GM12865 (cell line): ENCODE measurements at places on chromosomes 7 and 10.

GRCh38 chr7:73822319-73823173 lies 8.2 kb upstream of the CLDN4 start:
- no peak for DNase-seq

- DNase-seq, result no peak
These were observed 772 bp upstream of the DDC start for GRCh38 chr7:50565977-50566376.

DNA sequence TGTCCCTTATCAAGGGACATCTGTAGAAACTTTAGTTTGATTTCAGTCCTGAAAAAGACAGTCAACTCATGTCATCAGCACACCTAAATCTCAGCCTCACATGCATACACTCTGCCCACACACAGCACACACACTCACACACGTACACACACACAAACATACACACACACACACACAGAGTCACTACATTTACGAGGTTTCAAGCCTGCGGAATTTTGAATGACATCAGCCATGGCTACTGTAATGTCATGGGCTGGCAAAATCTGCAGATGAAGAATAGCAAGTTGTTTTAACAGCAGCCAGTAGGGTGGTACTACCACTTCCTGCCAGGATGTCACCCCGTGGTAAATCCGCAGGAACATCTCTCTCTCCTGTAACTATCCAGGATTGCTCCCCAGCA lies 37.1 kb upstream of the EZH2 start:
- DNase-seq, result no peak

DNA sequence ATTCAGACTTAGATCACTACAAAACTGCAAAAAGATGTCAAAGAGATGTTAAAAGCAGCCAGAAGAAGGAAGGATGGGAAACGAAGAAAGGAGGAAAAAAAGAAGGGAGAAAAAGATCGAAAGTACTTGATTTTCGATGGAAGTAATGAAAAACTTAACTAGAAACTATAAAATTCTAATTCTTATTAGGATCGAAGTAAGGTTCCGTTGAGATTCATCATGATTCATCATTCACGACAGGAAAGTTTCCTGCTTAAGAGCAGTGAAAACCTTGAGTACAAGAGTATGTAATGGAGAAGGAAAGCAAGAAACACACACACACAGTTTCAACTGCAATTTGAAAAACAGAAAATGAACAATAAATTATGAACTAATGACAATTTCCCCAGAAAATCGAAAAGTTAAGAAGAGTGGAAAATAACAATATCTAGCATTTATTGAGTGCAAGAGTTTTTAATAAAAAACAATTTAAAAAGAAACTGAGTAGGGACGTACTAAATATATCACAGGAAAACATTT lies 1.1 kb upstream of the ING3 start:
- no peak for DNase-seq

GRCh38 chr10:131790021-131790420 lies 110.8 kb upstream of the PPP2R2D start:
- peak; percentile 17 for DNase-seq

DNA sequence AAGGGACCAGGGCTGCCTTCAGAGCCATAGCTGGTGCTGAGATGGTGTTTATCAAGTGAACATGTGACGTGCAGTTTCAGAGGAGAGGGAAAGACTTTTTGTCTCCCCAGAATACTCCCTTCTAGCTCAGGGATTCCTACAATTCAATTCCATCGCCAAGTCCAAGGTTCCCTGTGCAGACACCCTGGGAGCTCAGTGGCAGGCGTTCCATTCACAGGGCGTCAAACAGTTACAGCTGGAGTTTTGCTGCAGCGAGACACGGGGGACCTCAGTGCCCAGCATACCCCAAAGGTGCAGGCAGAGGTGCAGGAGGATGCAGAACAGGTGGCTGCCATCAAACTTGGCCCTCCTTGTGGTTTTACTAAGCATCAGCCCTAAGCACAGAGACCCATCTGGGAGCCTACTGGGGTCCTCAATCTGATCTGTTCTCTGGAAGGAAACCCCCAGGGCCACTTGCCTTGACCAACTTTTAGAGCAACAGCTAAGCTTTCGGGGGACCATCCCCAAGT lies 846 bp upstream of the CALML5 start:
- no peak for DNase-seq

DNA sequence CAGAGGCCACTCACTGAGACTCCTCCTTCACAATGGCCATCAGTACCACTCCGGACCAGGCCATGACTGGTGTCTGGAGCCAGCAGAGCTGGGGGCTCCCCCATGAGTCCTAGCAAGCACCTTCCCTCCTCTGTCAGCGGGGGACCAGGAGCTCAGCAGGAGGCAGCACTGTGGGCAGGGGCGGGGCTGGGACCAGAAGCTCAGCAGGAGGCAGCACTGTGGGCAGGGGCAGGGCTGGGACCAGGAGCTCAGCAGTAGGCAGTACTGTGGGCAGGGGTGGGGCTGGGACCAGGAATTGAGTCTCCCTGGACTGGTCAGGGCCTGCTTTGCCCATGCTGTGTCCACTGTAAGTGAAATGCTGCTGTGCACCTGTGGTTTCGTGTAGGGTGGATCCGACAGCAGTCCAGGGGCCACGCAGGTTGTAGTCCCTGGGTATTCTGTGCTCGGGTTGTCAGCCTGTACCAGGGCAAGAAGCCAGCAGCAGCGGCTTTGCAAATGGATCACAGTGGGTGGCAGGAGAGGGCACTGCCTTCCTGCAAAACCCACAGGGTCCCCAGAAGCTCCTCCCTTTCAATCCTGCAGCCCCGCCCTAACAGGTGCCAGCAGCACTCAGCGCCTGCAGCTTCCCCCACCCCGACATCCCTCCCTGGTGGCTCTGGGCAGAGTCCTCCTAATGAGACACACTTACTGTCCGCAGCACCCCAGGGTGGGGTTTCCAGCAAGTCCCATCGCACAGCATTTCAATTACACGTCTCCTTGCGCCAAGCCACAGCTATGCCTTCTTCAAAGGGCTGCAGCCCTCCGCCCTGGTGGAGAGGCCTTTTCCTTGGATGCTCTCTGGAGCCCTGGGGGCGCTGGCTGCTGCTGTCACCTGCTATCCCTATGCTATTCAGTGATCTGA lies 220.5 kb downstream of the TCERG1L start:
- DNase-seq, result no peak

DNA sequence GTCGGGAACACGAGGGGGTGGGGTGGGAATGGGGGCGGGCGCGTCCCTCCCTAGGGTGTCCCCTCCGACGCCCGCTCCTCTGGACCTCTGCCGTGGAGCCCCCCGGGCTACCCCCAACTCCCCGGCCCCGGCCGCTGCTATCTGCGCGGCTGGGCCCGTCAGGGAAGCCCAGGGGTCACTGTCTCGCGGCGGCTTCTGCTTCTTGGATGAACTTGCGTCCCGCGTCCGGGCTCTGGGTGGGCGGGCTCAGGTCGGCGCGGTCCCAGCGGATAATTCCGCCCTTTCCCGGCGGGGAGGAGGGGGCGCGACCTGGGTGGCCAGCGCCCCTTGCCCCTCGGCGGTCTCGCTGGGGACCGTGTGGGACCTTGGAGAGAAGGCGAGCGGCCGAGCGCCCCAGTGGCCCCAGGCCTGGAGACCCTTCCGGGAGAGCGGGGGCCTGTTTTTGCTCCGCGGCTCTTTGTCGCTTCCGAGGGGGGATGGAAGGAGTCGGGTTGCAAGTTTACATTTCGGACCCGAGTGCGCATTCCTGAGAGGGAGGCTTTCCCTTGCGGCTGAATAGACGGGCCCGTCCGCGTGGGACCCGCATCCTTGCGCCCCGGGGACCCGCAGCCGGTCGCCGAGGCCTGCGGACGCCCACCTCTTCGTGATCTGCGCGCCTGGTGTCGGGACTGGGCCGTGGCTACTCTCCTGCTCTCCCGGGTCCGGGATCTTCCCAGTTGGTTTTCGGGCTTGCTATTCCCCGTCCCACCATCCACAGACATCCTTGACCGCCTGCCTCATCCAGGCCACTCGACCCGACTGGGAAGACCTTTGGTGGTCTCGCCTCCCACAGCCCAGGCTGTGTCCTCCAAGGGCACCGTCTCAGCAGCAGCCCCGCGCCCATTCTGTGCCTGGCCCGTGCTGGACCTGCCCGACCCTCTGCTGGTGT lies 812 bp downstream of the DOCK1 start:
- DNase-seq, result no peak

DNA sequence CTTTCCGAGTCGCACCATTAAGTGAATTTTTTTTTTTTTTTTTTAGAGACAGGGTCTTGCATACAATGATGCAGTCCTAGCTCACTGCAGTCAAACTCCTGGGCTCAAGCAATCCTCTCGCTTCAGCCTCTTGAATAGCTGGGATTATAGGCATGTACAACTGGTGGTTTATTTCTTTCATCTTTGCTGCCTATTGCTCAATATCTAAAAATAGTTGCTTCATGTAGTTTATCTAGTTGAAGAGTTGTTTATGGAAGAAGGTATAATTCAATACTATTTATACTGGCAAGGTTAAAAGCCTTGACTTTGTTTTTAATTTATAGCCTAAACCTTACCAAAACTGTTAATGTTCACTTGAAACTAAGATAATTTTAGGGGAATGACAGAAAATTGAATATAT lies 66.9 kb downstream of the SEMA3D start:
- DNase-seq, result no peak

GRCh38 chr7:134779741-134780065 lies 269 bp downstream of the CALD1 start:
- no peak for DNase-seq

- DNase-seq, result peak; percentile 34
These were observed 253.4 kb downstream of the TRIL start for GRCh38 chr7:28704706-28705105.

DNA sequence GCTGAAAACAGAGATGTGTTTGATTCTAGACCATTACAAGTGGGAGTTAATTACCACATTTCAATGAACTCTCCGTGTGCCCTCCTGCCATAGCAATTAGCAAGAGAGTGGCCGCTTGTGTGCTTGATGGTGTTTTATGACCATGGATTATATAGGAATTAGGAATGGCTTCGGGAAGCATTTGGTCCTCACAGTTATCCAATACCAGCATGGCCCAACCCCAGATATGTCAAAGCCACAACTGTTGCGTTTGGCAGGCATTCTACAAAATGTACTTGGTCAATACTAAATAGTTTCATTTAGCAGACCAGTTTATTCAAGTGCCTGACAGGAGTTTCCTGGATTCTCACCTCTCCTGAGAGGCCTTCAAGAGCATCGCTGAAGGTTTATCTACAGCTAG lies 509.0 kb upstream of the GALNT17 start:
- no peak for DNase-seq

GRCh38 chr7:55078465-55079372 lies 59.9 kb downstream of the EGFR start:
- no peak for DNase-seq

DNA sequence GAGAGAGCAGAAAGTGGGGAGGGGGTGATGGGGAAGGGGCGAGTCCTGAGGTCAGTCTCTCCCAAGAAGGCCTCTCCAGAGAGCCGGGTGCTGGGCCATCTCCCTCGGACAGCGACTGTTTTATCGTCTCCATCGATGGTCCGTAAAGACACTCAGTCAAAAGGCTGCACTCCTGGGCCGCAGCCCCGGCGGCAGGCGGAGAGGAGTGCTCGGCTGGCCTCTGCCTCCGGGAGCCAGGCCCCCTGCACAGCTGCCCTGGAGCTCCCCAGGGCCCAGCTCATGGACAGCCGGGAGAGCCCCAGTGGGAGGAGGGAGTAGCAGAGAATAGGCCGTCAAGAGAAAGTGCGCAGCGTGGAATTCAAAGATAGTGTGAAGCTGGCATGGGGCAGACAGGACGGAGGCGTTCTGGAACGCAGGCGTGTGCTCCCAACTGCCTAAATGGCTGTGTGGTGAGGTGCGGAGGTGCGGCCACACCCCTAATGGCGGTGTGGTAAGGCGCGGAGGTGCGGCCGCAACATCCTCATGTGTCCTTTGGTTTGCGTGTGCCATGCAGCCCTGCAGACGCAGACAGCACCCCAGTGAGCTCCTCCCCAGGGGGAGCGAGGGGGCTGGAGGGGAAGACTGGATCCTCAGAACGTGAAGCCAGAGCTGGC lies 477.5 kb upstream of the FOXK1 start:
- DNase-seq, result no peak

GRCh38 chr10:17847585-17848296 lies 38.6 kb downstream of the MRC1 start:
- DNase-seq, result no peak

- no peak for DNase-seq
These were observed 567.7 kb downstream of the TCERG1L start for GRCh38 chr10:130743751-130744271.

DNA sequence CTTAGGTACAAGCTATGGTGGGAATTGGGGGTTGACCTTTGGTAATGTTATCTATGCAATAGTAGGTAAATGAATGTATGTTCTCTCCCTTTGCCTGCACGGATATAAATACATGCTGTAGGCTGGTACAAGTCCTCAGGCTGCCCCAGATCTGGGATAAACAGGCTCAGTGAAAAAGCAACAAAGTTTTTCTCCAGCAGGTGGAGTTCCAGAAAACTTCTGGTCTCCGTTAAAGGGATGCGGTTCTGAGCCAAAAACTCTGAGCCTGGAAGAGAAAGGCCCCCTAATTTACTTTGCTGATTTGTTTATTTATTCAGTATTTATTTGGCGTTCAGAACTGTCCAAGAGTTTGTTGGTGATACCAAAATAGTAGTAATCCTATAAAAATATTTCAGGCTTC lies 204.7 kb downstream of the ADRA2A start:
- DNase-seq, result no peak

DNA sequence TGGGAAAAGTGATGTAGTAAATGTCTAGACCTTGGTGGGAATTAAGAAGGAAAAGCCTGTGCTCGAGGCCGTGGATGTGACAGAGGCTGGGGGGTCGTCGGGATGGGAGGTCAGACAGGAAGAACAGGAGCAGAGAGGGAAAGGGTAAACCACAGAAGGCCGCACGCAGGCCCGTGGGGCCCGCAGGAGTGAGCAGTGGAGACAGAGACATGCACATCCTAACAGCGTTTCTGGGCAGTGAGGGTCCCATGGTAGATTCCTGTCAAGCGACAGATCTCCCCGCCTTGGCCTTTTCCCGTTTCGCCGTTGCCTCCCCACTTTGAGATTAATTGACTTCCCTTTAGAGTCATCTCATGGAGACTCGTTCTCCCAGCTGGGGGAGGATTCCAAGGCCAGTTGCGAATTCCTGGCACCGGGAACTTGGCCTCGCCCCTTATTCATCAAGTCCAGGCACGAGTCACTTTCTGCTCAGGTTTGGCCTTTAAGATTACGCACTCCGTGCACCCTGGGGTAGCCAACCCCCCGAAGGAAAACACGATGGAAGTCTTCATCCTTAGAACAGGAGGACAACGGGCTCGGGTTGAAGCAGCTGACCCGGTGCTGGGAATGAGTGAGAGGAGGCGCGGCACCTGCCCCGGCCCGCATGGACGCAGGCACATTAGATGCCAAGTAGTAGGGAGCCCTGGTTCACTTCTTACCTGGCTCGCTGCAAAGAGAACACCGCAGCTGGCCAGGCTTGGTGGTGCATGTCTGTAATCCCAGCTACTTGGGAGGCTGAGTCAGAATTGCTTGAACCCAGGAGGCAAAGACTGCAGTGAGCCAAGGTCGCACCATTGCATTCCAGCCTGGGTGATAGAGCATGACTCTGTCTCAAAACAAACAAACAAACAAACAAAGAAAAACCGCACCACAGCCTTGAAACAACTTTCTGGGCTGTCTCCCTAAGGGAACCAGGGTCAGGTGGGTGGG lies 315.2 kb upstream of the SHH start:
- no peak for DNase-seq
